ENCODE measurements at places on chromosomes 7 and 10.

DNA sequence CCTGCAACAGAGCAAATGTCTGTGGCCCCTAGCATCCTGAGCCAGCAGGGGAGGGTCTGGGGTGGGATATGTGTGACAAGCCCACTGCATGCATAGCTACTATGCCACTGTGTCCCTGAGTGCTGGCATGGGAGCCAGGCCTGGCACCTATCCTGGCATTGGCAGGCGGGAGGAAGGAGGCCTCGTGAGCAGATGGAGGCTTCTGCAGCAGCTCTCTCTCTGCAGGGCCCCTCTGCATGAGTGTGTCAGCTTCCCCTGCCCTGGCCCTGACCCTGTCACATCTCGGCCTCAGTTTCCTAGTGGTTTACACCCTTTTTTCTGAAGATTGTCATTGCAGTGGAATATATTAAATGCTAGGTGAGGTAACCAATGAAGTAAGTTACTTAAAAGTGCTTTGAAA, 13.1 kb upstream of the IMPDH1 start:
- DNase-seq, result peak; percentile 79

- peak; percentile 73 for DNase-seq
Measured at GRCh38 chr7:128405471-128406313, 4.1 kb downstream of the IMPDH1 start.

- no peak for DNase-seq
Measured at GRCh38 chr7:41873741-41874140, 170.9 kb upstream of the INHBA start.

DNA sequence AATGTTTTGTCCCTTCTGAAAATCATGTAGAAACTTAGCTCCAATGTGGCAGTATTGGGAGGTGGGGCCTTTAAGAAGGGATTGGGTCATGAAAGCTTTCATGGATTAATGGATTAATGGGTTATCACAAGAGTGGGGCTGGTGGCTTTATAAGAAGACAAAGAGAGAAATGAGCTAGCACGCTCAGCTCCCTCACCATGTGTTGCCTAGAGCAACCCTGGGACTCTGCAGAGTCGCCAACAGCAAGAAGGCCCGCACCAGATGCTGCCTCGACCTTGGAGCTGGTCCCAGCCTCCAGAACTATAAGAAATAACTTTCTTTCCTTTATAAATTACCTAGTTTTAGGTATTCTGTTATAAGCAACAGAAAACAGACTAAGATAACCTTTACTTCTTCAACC, 74.9 kb upstream of the HECW1 start:
- DNase-seq, result no peak

DNA sequence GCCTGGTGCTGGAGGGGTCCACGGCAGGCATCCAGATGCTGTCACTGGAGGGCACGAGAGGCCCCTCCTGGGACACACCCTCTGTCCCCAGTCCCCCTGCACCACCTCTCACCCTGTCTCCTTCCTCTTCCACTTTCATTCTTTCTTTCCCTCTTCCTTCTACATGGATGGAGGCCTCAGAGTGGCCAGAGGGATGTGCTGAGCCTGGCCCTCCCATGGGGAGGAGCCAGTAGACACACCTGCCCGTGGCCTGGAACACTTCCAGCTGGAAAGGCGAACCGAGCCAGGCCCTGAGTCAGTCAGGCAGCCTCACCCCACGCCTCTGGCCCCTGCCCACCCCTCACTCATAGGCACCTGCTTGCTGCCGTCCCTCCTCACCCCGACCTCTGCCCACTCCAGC, 55.9 kb upstream of the MXI1 start:
- no peak for DNase-seq

- no peak for DNase-seq
Measured at GRCh38 chr7:75819711-75820110, 6.1 kb upstream of the CCL24 start.

GRCh38 chr10:129345763-129346162, 121.3 kb upstream of the MGMT start:
- DNase-seq, result no peak

DNA sequence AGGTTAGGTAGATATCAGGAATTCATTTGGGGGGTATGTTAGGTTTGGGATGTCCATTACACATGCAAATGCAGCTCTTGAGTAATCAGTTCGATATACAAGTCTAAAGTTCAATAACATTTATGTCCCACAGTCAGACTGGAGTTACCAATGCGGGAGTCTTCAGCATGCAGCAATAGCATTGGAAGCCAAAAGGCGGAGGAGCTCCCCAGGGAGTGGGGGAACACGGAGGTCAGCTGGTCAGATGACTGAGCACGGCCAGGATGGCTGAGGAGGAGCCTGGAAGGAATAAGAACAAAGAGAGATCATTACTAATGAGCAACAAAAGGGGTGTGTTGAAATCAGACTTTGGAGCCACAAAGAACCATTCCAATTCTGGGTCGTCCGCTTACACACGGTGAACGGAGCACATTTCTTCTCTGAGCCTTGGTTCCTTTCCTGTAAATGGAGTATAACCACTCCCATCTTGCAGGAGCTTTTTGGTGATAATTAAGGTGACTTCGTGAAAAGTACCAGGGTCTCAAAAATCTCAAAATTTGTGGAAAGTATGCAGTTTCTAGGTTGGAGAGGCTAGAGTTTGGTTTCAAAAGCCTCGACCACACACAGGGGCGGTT, 478 bp upstream of the ZNF22 start:
- DNase-seq, result peak; percentile 87

DNA sequence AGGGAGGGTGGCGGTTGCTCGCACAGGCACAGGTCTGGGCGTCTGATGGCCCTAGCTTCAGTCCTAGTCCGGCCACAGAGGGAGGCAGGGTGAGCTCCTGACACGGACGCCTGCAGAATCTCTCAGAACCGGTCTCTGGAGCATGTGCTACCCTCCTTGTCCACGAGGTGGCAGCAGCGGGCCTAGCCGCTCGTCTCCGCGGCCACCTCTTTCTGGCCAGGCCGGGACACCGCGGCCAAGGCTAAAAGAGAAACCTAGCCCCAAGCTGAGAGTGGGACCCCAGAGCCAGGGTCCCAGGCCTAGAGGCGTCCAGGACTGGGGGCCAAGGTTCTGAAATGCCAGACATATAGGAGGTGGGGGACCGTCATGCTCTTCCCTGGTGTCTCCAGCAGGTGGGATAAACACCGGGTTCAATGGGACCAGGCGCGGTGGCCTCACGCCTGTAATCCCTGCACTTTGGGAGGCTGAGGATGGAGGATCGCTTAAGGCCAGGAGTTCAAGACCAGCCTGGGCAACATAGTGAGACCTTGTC, 3.2 kb upstream of the LAT2 start:
- peak; percentile 93 for DNase-seq

DNA sequence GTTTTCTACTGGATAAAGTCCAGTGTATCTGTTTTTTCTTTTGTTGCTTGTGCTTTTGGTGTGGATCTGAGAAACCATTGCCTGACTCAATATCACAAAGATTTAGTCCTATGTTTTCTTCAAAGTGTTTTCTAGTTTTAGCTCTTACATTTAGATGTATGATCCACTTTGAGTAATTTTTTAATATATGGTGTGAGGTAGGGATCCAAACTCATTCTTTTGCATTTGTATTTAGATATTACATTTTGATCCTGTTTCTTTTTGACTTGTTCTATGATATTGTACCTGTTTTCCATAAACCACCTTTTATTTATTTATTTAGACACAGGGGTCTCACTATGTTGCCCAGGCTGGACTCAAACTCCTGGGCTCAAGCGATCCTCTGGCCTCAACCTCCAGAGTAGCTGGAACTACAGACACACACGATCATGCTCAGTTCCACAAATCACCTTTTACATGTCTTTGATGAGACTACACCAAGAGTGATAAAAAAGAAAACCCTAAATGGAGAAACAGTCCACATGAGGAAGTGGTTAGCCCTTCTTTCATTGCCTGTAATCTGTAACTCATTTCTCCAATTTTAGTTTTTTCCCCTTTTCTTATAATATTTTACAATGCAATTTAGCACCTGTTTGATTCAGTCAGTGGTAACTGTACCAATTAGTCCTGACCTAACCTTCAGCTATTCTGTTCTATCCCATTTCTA, 86.0 kb downstream of the SLC37A3 start:
- DNase-seq, result no peak

GRCh38 chr10:79239924-79240581, 107.2 kb upstream of the PPIF start:
- no peak for DNase-seq

DNA sequence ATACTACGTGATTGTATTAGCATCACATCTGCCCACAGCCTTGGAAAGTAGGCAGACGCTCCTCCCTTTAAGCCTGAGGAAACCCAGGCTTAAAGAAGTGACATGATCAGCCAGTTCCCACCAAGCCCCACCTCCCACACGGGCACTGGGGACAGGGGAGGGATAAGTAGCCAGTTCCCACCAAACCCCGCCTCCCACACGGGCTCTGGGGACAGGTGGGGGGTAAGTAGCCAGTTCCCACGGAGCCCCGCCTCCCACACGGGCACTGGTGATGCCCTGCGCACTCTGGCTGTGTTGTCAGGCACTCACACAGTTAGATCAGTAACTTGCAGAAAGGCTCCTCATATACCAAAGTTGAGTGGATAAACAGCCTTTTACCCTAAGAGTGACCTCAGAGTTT, 606.8 kb downstream of the PTPRN2 start:
- DNase-seq, result no peak

DNA sequence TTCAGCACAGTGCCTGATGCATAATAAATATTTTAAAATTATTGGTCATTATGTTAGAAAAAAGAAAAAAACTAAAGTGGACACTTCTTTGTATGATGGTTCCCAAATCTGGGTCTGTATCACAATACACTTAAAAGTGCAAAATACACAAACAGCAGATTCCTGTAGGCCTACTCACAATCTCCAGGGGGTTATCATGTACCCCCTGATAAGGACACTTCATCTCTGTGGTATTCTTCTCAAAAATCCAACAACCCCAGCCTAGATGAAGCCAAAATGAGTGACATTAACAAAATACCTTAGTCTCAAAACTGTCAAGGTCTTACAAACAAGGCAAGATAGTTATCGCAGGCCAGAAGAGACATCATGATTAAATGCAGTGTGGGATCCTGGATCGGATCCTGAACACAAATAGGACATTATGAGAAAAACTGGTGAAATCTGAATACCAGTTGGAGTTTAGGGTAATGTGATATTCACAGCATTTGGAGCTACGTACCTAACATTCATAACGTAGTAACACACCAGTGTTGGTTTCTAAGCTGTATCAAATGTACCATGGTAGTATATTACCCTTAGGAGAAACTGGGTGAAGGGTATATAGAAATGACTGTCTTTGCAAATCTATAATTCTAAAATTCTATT, 45.2 kb downstream of the NSUN6 start:
- no peak for DNase-seq

DNA sequence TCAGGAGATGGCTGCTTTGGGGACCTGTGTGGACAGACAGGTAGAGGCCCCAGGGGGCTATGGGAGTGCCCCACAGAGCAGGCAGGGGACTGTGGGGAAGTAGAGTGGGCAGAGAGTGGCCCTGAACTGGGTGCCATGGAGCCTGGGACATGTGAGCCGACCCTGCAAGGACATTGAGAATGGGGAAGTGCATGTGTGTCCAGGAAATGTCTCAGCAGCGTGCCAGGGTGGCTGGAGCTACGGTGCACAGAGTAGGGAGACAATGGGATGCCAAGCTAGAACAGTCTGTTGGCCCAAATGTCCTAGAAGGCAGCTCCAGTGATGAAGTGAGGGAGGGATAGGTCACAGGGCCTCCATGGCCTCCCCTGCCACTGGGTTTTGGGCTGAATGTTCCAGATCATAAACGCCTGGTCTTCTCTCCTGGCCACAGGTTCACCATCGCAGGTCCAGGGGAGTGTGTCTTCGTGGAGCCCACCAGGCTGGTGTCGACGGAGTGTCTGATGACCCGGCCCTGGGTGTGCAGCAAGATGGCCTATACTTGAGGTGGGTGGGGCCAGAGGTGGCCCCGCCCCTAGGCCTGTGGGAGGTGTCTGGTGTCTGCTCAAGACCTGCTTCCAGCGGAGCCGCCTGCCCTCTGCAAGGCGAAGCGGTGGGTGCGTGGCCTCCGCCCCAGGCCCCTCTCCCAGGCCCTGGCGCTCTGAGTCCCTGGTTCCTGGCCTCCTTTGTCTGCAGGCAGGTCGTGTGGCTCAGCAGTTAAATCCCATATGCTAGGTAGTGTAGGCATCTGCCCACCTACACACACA, 20.5 kb downstream of the CLEC2L start:
- no peak for DNase-seq

DNA sequence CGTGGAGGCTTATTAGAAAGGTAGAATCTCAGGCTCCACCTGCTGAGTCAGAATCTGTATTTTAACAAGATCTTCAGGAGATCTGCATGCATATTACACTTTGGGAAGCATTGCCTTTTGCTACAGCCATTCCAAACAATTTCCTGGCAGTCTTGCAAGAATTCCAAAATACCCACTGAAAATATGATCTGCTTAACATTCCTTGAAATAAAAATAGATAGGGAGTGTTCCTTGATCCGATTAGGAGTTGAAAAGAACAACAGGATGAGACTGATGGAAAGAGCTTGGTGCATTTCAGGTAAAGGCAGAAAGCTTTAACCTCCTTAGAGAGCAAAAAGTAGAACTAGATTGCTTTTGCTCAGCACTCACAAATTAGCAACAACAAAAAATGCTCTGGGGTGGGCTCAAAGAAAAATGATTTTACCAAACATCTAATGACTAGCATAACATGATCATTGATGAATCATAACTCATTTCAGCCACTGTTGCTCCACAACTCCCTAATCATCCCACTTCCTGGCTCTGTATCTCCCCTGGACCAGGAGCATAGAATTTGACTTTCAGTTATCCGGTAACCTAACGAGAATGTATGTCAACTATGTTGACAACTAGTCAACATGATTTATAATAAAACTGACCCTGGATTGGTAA, 115.2 kb downstream of the RNLS start:
- no peak for DNase-seq
